GM23338 (cell line): ENCODE measurements at places on chromosomes 7 and 10. TPM values are rescaled to one million over a fixed set of nuclear protein-coding genes. Genes with fewer than 3 reads are reported as not detected.
A peak's percentile ranks its signal among the peaks of the same experiment; 100 is the strongest.

ICA1 gene
- polyA plus RNA-seq = 75.4 and 83.7 TPM in 2 replicates

SPDYE1 gene
- 1.4 and 1.6 TPM in 2 replicates for polyA plus RNA-seq

TPST1 gene
- polyA plus RNA-seq = 8.8 and 10.7 TPM in 2 replicates

ZNF425 gene
- polyA plus RNA-seq = 3.0 and 4.3 TPM in 2 replicates

EPHB6 gene
- polyA plus RNA-seq = 27.5 and 33.2 TPM in 2 replicates

MOGAT3 gene
- 0.21 and 0.44 TPM in 2 replicates for polyA plus RNA-seq

FGFBP3 gene
- 65.7 and 71.9 TPM in 2 replicates for polyA plus RNA-seq

CALHM3 gene
- 0.19 TPM in 1 of 2 replicates, not detected in the other for polyA plus RNA-seq

- DNase-seq = peak; percentile 37
These were observed 23.5 kb downstream of the MAT1A start for GRCh38 chr10:80265740-80266512.

DNA sequence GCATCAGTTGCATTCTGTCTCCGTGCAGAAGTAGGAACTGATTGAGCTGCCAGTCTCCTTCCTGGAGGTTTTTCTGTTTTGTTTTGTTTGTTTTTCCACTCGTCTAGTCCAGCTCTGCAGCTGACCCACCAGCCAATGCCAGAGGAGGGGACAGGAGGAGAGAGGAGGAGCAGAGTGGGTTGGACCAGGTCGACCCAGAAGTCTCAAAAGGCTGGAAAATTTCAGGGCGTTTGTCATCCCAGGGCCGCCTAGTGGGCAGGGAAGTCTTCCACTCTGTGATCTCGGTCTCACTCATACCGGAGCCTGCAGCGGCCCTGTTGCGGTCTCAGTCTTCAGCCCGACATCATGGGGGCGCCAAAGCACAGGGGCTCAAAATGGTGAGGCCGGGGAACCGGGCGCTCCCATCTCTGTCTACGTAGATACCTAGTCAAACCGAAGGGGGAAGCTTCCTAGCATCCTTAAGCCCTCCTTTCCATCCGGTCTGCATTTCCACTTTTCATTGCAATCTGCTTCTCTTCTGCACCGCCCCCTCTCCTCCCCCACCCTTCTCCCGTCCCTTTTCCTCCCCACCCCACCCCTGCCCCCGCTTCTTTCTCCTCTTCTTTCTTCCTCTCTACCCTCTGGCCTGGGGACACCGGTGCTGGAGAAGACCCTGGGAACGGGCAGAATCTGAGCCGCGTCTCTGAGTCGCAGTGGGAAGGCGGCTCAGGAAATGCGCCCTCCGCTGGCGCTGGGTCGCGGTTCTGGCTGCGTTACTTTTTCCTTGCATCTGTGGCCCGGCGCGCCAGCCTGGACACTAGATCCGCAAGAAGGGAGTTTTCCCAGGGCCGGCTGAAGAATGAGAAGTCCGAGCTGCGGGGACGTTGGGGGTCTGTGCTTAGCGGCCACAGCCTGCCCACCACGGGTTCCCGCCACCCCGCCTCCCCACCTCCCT lies 16.2 kb upstream of the PAX2 start:
- DNase-seq = peak; percentile 87

DNA sequence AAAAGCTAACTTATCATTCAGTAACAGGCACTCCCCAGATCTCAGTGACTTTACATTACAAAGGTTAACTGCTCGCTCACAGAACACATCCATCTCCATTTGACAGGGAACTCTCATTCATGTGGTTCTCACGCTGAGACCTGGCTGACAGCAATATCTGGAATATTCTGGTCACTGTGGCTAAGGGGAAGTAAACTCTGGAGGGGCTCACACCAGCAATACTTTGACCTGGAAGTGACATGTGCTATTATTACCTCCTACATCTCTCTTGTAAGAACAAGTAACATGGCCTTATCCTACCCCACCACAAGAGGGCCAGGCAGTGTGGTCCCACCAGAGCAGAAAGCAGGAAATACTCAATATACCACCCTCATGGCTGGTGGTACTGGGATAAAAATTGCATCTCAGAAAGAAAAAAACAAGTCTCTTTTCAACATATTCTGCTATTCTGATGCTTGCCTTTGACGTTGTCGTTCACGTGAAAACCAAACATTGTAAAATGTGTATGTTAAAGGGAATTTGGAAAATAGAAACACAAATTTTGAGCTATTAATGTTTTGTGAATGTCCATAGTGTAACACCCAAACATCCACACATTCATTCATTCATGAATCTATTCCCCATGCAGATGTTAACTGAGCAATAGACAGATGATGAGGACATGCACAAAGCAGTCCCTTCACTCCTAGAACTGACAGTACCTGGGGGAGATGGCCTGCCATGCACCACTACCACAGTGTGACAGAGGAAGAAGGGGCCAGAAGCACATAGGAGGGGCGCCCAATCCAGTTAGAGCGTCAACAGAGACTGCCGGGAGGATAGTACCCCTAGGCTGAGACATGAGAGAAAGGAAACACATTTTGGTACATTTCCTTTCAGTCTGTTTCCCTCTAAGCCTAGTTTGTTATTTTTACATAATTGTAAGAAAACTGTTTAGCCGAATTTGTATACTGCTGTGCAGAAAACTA lies 166.0 kb upstream of the SP4 start:
- DNase-seq = peak; percentile 76

GRCh38 chr10:81969136-81969535 lies 94.1 kb downstream of the NRG3 start:
- DNase-seq = no peak

DNA sequence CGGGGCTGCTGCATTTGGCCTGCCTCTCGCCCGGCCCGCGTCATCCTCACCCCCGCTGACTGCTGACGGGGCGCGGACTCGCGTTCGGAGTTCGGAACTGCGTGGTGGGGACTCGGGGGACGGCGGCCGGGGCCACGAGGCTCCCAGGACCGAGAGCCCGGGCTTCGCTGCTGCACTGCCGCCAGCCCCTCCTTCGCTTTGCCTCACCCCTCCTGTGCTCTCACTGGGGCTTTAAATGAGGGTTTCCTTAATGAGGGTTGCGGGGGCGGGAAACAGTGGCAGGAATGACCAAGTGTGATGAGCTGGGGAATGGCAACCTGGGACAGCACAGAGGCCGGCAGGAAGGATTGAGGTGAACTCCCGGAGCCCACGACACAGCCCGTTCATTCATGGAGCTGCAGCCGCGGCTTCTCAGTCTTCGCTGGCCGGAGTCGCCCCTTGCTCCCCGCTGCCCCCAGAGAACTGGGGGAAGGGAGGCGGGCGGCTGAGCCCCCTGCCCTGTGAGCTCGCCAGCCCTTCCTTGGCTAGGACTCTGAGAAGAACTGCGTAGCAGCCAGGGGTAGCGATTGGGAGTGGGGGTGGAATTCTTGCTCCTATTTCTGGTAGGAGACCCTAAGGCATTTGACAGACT lies 1.5 kb upstream of the LRRC4 start:
- DNase-seq = peak; percentile 57

- DNase-seq = peak; percentile 79
These were observed 70.2 kb downstream of the HTR7 start for GRCh38 chr10:90787393-90788198.

DNA sequence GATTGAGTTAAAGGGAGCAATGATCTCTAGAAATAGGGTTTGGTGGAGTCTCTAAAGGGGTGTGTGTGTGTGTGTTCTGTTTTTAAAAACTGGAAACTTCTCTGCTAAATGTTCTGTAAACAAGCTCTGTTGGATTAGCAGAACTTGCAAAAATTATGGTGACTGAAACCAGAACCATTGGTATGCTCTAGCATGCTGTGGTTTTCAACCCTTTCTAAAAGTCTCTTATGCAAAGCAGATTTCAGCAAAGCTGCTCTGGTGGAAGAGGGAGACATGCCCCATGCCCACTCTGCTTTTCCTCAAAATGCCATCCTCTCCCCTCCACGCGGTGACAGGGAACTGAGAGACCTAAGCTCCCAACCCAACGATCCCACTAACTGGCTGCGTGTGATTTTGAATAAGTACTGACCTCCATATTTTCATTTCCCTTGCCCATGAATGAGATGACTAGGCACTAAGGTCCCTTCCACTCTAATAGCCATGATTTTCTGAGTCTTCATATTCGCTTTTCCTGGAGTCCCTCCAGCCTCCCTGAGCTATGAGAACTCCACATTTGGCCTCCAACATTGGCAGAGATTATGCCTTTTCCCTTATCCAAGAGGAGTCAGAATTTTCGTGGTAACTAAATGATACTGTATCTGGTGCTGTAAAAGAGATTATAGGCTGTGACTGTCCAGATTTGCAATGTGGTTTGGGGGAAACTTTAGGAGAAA lies 117.3 kb upstream of the PALS2 start:
- no peak for DNase-seq

GRCh38 chr10:132550366-132551092 lies 12.9 kb downstream of the INPP5A start:
- no peak for DNase-seq
